ENCODE measurements at places on chromosomes 7 and 10.

- no peak for DNase-seq
Observed at GRCh38 chr10:68784476-68784875, 42.9 kb upstream of the STOX1 start.

- DNase-seq = no peak
Observed at GRCh38 chr7:91541641-91542040, 277.4 kb downstream of the FZD1 start.

- DNase-seq = no peak
Observed at GRCh38 chr7:98679741-98680140, 62.7 kb downstream of the NPTX2 start.

DNA sequence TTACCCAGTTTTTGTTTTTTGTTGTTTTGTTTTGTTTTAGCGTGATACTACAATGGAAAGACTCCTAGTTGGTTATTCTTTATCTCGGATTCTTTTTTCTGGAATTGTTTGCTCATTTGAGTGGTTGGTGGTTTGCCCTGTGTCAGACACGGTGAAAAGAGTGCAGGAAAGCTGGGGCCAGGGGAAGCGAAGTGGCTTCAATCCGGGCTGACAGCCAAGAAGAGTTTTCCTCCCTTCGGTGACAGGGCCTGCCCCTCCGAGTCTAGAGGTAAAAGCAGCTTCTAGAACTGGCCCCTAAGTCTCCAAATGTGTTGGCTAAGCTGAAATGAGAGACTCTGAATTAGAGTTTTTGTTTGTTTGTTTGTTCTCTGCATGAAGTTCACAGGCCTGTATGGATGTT is 5.7 kb upstream of the AP5Z1 start:
- DNase-seq = no peak

DNA sequence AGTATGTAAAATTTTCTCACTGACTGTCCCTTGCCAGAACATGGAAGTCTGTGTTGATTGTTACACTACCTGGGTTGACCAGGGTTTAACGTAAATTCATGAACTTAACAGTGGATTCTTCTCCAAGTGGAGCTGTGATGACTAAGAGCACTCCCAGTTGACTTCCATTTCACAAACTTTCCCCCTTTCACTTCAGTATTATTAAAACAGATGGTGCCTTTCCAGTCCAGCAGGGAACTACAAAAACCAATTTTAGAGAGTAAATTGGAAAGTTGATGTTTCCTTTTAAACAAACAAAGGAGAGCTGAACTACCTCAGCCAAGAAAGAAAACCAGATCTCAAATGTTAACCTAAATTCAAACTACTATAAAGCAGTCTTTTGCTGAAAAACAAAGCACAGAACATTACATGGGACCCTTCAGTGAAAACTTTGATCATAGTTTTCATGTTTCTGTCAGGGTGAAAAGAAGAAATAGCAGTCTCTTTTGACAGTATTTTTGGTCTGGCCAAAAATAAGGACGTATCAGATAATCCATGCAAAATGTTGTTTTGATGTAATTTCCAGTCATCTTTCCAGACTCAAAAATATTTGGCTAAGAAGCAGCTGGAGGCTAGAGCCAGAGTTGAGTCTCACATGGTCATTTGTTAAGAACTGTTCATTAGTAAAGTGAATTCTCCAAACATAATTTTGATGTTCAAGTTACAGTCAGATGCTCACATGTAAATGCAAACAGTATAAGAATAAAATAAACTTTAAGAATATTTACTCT is 479.9 kb upstream of the AKR1E2 start:
- no peak for DNase-seq

GRCh38 chr7:30321882-30322192 is 37.4 kb downstream of the ZNRF2 start:
- DNase-seq = no peak

DNA sequence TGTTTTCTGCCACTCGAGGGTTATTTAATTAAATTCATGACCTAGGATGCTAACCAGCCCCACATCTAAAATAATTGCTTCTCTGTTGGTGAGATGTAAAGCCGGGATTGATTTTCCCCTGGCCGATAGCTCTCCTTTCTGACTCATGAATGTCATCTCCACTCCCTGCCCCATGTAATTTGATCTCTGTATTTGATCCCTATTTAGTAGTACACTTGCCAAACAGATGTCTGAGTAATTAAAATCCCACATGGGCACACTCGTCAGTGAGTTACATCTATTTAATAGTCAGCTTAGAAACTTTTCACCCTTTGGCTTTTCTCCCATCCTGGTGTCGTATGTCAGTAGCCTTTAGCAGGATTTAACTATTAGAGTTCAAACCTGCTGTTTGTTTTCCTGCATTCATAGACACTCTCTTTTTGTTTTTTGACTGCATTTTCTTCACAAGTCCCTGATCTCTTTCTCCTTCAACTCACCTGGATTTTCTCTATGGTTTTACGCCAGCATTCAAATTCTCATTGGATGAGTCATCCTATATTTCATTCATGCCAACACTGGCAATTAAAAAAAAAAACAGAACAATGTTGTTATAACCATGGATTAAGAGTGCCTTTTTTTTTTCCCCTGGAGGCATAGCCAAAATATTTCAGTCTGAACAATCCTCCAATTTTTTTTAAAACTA is 82.7 kb downstream of the SPAG6 start:
- no peak for DNase-seq

- DNase-seq = no peak
Observed at GRCh38 chr10:33478675-33479125, 144.2 kb upstream of the NRP1 start.

DNA sequence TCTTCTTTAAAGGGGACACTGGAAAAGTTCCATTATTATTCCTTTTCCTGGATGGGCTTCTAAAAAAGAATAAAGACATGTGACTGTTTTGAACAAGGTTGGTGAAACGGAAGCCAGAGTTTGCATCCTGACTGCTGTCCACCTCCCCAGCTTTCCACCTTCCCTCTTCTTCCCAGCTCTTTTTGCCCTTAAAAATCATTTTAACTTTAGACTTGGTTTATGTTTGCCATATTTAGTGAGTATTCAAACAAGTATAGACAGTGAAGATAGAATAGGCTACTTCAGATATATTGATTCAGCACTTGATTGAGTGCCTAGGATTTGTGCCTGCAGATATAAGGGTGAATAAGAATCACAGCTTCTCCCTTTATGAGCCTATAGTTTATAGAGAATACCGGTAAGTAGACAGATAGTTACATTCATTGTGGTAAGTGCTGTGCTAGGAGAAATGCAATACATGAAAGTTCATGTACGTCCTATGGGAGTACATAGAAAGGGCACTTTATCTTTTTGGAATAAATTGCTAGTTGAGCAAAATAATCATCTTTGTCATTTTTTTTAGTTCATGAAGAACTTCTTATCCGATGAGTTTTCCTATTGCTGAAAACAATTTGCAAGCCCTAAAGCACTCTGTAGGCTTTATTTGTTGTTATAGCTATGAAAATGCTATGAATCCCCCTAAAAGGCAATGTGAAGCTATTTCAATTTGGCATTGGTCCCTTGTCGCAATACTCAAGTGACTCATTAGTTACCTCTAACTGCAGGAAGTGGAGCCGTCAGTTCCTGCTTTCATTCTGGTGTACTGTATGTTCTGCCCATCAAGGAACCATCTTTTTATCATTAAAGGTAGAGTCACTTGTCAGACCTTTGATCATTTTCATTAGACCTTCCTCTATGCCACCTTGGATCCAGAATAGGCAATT is 57.2 kb upstream of the STRIP2 start:
- no peak for DNase-seq

GRCh38 chr7:43771573-43771972 is 13.1 kb downstream of the BLVRA start:
- no peak for DNase-seq

DNA sequence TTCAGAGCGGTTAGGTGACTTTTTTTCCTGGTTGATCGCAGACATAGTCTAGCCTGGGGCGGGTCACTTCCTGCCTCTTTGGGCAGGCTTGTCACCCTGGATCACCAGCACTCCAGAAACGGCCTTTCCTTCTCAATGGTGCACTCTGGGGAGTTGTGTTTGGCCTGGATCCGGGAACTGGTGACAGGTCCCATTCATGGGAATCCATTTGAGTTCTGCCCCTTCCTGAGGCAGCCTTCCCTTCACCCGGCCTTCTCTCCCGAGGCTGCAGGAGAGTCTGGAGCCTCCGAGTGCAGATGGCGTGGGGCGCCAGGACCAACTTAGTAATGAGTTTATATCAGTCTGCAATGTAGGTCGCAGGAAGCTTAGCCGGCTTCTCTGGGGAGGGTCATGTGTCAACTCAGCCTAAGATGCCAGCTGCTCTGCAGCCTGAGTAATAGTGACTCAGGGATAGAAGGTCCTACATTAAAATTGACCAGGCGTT is 54.2 kb downstream of the TACR2 start:
- no peak for DNase-seq

- no peak for DNase-seq
Observed at GRCh38 chr7:22578007-22578733, 78.2 kb upstream of the STEAP1B start.

- no peak for DNase-seq
Observed at GRCh38 chr7:12358694-12359093, 45.0 kb downstream of the VWDE start.

DNA sequence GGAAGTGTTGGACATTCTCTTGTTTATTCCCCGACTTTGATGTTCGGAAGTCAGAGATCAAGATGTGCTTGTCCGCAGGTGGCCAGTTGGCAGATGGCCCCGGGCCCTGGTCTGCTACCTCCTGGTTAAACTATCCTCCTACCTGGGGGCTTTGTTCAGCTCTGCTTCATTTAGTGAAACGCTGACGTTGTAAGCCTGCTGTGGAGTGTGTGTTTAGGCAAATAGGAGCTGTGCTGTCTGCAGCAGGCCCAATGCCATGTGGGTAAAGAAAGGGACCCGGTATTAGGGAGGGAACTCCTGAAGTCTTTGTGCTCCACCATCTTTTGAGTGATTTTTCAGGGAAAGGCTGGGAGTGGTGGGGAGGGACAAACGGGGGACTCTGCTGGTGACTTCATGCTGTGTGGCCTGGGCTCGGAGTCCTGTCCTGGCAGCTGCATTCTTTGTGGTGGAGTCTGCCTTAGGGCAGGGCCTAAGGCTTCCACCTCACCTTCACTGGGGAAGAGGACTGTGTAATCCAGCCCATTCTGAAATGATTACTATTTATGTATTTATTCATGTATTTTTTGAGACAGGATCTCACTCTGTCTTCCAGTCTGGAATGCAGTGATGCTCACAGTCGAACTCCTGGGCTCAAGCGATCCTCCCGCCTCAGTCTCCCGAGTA is 171.1 kb upstream of the KLF6 start:
- DNase-seq = no peak

DNA sequence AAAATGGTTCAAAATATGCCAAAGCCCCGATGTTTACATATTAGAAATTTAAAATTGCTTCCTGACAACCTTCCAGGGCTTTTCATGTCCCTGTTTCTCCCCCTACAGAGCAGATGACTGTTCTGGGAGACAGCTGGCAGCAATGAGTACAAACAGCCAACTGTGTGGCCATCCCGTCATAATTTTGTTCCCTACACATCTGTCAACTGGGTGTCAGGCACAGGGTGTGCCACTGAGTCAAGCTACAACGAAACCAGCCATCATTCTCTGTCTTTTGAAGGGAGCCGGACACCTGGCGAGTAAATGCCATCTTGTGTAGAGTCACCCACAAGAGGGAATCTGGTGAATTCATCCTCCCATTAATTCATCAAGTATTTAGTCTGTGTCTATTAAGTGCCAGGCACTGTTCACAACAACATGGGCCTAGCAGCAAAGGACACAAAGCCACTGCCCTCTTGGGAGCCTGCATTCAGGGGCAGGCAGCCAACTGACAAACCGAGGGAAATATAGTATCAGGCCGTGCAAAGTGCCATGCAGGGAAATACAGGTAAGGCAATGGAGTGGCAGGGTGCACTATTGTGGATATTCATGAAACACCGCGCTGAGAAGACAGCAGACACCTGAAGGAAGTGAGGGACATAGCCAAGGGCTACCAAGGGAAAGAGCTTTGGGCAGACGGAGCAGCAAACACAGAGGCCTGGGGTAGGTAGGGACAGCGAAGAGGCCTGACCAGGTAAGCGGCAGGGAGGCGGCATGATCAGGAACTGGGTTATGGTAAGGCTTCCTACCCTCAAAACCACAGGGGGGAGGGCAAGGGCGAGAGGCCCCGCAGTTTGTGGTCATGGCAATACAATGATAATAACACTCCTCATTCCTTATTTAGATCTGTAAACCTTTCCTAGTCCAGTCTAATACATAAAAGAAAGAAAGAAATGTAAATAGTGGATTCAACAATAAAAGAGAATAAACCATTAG is 213.6 kb downstream of the FAM107B start:
- DNase-seq = no peak

- no peak for DNase-seq
Observed at GRCh38 chr7:132866144-132866531, 215.8 kb downstream of the CHCHD3 start.

GRCh38 chr7:119562839-119563238 is 710.1 kb upstream of the KCND2 start:
- DNase-seq = no peak

- DNase-seq = no peak
Observed at GRCh38 chr7:16970732-16971482, 89.1 kb upstream of the AGR3 start.

- DNase-seq = peak; percentile 4
Observed at GRCh38 chr10:59905731-59906416, 482 bp downstream of the CCDC6 start.

DNA sequence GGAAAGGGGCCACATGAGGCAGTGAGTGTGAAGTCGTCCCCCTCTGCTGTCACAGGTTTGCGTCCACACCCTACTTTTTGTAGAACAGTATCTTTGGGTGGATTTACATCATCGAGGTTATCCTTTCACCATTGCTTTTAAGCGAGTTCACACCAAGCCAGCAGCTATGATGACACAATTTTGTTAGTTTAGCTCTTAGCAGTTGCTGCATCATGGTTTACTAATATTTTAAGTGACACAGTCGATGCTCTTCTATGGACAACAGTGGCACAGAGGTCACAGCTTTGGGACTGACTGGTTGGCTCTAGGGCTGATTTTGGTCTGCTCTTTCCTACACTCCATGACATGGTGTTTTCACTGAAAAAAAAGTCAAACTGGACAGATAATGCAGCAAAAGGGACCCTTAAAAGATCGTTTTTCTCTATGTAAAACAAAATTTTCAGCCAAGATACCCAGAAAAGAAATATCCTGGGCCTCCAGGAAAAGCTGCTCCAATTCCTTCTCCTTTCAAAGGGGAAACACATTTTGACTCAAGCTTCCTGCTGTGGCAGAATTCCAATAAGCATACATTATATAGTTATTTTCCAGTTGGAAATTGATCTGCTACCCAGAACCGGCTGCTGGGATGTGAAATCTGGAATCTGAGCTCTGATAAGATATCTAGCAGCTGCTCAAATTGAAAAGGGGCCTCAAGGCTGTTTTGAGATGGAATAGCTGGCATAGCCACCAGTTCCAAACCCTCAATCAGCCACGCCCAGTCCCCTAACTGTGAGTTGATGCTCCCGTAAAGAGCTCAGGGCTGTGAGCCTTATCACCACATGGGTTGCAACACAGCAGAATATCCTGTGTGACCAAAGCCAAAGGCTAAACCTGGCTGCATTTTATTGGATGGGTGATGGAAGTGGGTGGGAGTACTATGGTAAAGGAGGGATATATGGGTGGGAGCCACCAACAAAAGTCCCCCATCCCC is 114.2 kb downstream of the SMURF1 start:
- no peak for DNase-seq

- no peak for DNase-seq
Observed at GRCh38 chr10:3354174-3354900, 181.8 kb upstream of the PITRM1 start.

- DNase-seq = no peak
Observed at GRCh38 chr7:33806298-33807154, 98.8 kb upstream of the BMPER start.
